ENCODE measurements at places on chromosomes 5 and 9. TPM values are rescaled to one million over a fixed set of nuclear protein-coding genes. Genes with fewer than 3 reads are reported as not detected.

MARCOL gene
- not detected for polyA plus RNA-seq

CCDC69 gene
- polyA plus RNA-seq, result 80.0 TPM

PCDHGA11 gene
- 3.3 TPM for polyA plus RNA-seq

PPIC gene
- 30.8 TPM for polyA plus RNA-seq

CCNO gene
- polyA plus RNA-seq, result 0.15 TPM

C9orf50 gene
- polyA plus RNA-seq, result not detected

SAPCD2 gene
- 4.2 TPM for polyA plus RNA-seq

FOXD4L4 gene
- polyA plus RNA-seq, result not detected

DEPDC1B gene
- 5.0 TPM for polyA plus RNA-seq

PHYKPL gene
- 54.5 TPM for polyA plus RNA-seq

OTULIN gene
- polyA plus RNA-seq, result 12.0 TPM

NUTM2F gene
- not detected for polyA plus RNA-seq

ZBTB5 gene
- polyA plus RNA-seq, result 16.8 TPM

C9orf153 gene
- polyA plus RNA-seq, result not detected

CCDC192 gene
- polyA plus RNA-seq, result 0.35 TPM

NME5 gene
- 1.5 TPM for polyA plus RNA-seq

Measured in muscle of back (tissue), 13 donors.